ENCODE measurements at places on chromosomes 7 and 10.
A peak's percentile ranks its signal among the peaks of the same experiment; 100 is the strongest.

GRCh38 chr10:87734987-87735827 lies 75.5 kb downstream of the PAPSS2 start:
- peak; percentile 47 for ATAC-seq

DNA sequence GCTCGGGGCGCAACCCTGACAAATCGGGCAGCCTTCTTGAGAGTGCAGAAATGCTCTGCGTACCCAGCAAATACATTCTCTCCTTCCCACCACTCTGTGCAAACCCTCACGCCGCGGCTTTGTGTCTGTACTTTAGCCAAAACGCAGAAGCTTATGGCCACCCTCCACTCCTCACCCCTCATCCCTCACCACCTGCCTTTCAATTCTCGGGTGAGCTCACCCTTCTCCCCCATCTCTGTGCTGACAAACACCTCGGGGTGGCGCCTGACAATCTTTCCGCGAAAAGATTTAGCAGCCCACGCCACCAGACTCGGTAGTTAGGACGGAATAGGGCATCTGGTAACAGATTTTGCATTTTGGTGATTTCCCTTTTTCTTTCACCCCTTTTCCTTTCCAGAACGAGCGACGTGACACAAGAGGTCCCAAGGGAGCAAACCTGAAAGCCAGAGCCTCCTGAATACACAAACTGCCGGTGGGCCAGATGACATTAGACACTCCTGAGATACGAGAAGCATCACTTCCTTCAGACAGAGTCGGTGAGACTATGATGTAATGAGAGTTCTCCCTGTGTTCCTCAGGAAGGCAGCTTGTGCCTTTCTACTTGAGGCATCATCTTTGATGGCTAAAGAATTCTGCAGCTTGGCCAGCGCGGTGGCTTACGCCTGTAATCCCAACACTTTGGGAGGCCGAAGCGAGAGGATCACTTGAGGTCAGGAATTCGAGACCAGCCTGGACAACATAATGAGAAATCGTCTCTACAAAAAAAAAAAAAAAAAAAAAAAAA lies 671 bp upstream of the ATAD1 start:
- peak; percentile 85 for ATAC-seq

GRCh38 chr10:119651514-119652360 lies 557 bp downstream of the BAG3 start:
- peak; percentile 52 for ATAC-seq

DNA sequence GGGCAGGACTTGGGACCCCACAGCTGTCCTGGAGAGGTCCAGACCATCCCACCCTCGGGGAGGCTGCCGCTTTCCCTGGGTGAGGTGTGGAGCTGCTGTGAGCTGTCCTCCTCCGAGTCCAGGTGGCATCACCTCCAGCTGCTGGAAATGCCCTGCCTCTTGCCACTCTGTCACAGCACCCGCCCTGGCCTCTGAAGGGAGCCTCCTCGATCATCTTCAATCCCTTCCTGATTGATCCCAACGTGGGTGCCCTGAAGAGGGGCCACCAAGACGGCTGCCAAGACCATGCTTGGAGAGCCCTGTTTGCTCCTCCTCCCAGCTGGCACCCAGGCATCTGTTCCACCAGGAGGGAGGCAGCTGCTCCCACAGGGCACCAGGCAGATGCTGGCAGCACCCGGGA lies 4.6 kb downstream of the C10orf105 start:
- ATAC-seq, result no peak

GRCh38 chr7:2908103-2908683 lies 64.1 kb upstream of the GNA12 start:
- no peak for ATAC-seq

GRCh38 chr7:112484671-112485167 lies 3.9 kb downstream of the LSMEM1 start:
- ATAC-seq, result no peak

DNA sequence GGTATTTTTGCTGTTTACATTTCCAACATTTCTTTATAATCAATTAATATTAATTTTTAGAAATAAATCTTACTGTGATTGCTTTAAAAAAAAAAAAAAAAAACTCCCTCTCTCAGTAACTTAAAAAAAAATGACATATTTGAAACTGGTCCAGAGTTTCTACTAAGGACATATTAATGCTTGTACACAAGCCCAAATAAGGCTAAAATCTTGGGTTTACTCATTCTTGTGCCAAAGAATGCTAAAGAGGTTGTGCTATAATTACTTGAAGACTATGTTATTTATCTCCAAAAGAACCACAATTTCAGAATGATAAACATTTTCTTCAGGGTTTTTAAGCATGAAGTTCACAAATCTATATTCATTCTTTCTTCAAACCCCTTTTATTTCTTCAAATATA lies 39.4 kb upstream of the PHF14 start:
- no peak for ATAC-seq

- ATAC-seq, result no peak
Observed at GRCh38 chr10:122062831-122063674, 74.1 kb downstream of the TACC2 start.

DNA sequence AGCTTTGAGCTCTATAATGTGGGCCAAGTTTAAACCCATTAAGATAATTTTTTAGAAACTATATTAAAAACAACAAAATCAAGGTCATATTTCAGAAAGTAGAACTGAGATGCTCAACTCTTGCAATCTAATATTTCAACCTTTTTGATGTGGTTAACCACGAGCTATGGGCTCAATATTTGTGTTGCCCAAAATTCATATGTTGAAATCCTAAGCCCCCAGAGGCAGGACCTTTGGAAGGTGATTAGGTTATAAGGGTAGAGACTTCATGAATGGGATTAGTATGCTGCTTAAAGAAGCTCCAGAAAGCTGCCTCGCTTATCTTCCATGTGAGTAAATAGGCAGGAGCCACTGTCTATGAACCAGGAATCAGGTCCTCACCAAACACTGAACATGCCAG lies 284.4 kb downstream of the CRPPA start:
- ATAC-seq, result no peak

- ATAC-seq, result no peak
Observed at GRCh38 chr10:93447019-93447418, 35.1 kb downstream of the MYOF start.

- ATAC-seq, result peak; percentile 92
Observed at GRCh38 chr7:25894902-25895791, 256.9 kb upstream of the NFE2L3 start.

DNA sequence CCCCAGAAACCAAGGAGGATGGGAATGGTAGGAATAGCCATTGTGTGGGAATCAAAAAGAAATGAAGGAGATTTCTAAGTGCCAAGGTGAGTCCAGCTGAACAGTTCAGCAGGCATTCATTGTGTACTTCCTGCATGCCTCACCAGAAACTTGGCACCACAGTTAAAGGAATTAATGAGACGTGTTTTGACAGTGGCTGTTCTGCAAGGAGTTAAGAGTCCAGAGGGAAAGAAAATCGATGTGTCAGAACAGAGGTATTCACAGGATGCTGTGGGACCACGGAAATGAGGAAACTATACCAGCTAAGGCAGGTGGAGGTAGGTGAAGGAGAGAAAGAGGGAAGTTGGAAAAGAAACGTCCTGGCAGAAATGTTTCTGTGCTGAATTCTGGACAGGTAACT lies 78.1 kb downstream of the PRKCQ start:
- ATAC-seq, result no peak

DNA sequence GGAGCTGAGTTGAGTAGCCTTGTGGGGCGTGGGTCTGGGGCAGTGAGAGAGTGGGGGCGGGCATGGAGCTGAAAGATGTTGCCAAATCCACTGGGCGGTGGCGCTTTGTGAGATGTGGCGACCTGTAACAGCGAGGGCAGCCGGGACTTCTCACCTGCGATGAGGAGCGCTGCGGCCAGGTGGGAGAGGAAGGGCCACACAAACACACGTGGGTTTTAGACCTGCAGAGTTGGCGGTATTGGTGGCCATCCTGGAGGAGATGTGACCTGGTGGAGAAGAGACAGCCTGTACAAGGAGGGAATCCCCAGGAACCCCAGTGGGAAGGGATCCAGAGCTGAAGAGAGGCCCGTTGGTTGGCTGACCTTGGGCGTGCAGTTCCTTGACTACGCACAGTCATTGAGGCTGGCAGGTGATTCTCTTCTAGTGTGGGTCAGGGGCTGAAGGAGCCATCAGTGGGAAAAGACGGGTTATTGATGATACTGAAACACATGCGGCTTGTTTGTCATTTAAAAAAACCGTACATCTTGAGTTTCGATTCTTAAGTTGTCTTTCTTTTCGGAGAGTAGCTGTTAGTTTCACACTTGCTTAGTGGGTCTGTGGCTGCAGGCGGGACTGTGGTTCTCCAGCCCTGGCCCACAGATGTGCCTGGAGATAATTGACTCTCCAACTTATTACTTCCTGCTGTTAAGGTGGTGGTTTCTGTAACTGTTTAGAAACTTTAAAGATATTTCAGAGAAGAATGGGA lies 2.4 kb downstream of the CHST12 start:
- ATAC-seq, result peak; percentile 61

DNA sequence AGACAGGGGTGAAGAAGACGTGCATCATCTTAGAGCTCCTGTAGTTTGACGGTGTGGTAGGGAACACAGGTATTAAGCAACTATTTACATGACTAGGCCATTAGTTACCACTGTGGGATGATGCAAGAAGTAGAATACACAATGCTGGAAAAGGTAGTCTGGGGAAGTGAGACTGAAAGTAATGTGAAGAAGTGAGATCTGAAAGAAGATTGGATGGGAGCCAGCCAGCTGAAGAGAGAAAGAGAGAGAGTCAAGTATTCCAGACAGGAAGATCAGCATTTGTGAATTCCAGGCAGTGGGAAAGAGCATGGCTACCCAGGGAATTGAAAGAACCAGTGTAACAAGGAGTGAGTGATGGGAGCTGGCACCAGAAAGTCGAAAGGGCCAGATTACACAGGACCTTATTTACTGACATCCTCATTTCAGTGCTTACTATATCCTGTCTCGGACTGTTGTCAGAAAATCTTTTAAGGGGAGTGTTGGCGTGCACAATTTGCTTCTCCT lies 4.0 kb upstream of the CFAP58 start:
- peak; percentile 79 for ATAC-seq

GRCh38 chr10:15558136-15558535 lies 161.6 kb downstream of the ITGA8 start:
- ATAC-seq, result no peak

DNA sequence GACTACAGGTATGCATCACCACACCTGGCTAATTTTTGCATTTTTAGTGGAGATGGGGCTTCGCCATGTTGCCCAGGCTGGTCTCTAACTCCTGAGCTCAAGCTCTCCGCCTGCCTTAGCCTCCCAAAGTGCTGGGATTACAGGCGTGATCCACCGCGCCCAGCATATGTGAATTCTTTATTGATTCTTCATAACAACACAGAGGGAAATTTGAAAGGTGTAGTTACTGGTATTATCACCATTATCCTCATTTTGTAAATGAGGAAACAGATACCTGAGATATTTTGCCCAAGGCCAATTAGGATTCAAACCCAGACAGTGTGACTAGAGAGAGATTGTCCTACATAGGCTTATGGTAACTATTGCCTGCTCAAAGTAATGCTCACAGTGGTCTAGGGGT lies 22.6 kb downstream of the TCF7L2 start:
- ATAC-seq, result no peak

- no peak for ATAC-seq
Observed at GRCh38 chr10:70191161-70191971, 21.1 kb upstream of the SAR1A start.

DNA sequence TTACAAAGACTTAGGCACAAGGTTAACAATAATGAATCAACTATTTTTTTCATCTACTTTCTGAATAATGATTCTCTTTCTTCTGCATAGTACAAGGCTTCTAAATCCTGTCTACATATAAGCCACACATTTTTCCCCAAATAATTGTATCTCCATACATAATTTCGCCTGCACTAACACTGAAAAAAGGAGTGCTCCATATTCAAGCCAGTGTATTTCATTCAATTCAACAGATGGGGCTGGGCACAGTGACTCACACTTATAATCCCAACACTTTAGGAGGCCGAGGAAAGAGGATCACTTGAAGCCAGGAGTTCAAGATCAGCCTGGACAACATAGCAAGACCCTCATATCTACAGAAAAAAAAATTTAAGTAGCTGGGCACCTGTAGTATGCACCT lies 86.0 kb upstream of the ZNF800 start:
- ATAC-seq, result no peak

DNA sequence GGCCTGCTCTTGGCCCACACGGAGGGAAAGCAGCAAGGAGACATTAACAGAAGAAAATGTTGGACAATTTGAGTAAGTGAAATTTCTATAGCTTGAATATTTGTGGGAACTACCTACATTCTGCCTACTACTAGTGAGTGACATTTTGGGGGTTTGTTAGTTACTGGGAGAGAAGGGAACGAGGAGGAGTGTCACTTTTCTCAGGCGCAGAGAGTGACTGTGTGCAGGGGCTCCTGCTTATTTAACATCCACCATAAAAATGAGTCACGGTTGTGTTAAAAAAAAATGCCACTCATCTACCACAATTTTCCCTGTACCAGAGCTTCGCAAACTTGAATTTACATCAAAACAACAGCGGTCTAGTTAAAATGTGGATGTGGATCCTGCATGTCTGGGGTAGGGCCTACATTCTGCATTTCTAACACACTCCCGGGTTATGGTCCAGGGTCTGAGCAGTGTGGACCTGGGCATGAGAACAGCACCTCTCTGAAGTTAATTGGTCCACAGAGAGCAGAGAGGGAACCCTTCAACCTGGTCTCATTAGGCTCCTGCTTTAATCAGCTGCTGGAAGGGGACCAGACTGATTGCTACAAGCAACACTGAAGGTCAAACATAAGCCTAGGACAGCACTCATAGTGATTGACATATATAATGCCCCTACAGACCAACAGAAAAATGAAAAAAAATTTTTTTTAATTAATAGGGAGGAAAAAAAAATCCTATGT lies 41.4 kb downstream of the ICA1 start:
- ATAC-seq, result peak; percentile 16

- ATAC-seq, result no peak
Observed at GRCh38 chr10:98417973-98418664, 3.1 kb upstream of the PYROXD2 start.

GRCh38 chr10:12181065-12181775 lies 14.5 kb downstream of the NUDT5 start:
- ATAC-seq, result peak; percentile 99

DNA sequence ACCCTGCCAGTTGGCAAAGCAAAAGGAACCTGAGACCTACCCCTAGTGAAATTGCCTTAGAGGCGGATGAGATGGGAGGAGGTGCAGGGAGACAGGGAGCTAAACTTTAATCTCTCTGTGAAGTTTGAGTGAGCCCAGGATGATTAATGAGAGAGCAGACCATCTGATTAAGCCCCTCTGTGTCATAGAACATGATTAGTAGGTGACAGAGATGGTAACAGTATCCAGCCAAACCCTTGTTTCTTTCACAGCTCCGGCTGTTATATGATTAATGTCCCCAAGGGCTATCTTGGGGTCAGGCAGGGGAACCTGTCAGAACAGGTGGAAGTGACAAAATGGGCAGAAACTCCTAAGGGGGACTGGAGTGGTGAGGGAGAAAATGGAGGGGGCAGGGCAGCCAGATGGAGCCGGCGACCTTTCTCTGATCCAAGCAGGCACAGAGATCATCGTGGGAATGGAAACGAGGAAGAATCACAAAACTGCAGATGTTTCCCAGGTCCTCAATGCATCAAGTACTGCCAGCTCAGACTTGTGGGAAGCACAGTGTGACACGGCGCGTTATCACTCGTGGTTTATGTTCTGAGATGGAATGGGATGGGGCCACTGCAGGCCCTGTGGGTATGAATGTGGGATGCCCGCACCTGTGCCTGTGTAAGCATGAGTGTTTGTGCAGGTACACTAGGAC lies 684.2 kb downstream of the LRMDA start:
- no peak for ATAC-seq
